ENCODE measurements at places on chromosomes 11 and 22.

DNA sequence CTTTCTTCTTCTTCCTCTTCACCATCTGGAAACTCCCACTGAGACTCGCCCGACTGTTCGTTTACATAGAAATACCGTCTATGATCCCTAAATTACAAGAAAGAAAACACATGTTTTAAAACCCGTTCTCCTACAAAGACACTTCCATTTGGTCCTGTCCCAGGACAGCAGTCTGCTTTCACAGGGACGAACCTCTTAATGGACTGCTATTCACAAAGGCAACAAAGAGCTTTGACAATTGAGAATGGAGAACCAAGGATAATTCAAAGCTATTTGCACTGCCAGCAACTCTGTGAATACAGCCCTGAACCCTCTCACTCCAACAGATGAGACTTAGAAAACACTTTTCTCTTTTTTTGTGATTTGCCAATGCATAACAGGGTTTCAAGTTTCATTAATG, 16.3 kb upstream of the AGBL2 start:
- DNase-seq = no peak

DNA sequence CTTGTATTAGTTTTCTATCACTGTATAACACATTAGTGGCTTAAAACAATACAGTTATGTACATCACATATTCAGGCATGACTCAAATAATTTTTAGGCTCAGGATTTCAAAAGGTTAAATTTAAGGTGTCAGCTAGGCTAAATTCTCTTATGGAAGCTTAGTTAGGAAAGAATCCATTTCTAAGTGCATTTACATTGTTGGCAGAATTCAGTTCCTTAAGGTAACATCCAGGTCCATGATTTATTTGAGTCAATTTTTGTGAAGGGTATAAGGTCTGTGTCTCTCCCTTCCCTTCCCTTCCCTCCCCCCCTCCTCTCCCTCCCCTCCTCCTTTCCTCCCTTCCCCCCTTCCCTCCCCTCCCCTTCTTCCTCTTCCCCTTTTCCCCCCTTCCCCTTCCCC, 399.0 kb upstream of the CNTN5 start:
- DNase-seq = no peak

DNA sequence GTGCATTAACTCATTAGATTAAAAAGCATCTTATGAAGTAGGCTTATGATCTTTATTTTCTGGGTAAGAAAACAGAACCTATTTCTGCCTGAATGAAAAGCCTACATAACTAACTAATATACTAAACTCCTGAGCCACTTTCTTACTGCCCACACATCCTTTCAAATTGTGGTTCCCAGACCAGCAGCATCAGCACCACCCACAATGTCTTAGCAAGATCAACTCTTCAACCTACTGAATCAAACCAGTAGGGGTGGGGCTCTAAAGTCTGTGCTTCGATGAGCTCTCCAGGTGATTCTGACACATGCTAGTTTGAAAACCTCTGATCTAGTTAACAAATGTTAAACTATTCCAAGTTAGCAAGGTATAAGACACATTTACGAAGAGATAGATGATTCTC, 462.4 kb downstream of the DLG2 start:
- no peak for DNase-seq

- no peak for DNase-seq
Observed at GRCh38 chr11:128359515-128359914, 227.8 kb downstream of the ETS1 start.

DNA sequence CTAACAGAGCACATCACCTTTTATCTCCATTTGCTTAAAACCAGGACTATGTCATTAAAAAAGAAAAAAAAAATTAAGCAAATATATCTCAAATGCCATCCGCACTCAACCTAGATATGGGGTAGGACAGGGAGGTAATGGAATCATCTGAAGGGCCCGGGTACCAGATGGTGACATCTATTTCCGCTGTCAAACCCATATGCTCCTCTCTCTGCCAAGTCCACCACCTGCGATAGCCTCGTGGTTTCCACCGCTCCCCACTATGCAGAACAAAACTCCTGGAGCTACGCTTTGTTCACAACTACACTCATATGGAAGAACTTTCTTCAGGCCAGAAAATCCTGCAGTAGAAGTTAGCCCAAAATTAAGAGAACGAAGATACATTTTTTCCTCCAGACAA, 31.4 kb downstream of the FEZ1 start:
- no peak for DNase-seq

DNA sequence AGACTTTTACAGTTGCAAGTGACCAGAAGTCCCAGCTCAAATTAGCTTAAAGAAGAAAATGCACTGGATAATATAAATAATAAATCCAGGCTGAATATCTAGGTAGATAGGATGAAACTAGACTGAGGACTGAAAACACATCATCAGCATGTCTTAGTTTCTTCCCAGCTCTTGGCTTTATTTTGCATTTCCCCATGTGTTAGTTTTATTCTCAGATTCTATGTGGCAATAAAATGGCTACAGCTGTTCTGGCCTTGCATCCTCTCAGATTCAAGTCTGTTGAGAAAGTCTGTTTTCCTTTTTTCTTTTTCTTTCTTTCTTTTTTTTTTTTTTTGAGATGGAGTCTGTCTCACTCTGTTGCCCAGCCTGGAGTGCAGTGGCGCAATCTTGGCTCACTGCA, 22.6 kb upstream of the CAT start:
- no peak for DNase-seq

GRCh38 chr22:39456522-39457197, at the start of gene MGAT3:
Gene MGAT3 (plus strand): TSS chr22:39457012. CDS start chr22:39487348, 30,336 bp downstream.
- no peak for DNase-seq

GRCh38 chr22:30297276-30297990, 8.1 kb upstream of the CASTOR1 start:
- no peak for DNase-seq

DNA sequence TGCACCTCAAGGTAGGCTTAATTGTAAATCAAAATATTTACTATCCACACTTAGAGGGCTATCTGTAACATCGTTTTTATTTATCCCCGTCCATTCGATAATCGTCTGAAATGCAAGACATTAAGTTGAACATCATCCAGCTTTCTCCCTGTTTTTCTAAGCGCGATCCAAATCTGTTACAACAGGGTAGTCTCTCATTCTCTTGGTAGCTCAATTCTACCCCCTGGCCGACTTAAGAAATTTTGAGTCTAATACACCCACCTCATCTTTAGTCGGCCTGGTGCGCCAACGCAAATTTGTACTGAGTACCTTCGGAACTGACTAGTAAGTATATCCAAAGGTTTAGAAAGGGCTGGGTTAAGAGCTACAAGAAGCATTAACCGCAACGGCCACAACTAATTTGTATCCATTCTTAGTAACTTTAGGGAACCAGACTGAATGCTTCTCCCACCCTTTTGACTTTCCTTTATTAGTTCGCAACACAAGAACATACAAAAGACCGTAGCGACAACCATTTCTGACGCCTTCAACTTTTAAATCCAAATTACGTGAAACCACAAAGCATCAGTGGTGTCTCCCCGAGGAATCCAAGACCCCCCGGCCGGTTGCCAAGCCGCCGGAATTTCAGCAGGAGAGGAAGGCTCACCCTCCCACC, 1.0 kb upstream of the ZNF143 start:
- DNase-seq = peak; percentile 4

DNA sequence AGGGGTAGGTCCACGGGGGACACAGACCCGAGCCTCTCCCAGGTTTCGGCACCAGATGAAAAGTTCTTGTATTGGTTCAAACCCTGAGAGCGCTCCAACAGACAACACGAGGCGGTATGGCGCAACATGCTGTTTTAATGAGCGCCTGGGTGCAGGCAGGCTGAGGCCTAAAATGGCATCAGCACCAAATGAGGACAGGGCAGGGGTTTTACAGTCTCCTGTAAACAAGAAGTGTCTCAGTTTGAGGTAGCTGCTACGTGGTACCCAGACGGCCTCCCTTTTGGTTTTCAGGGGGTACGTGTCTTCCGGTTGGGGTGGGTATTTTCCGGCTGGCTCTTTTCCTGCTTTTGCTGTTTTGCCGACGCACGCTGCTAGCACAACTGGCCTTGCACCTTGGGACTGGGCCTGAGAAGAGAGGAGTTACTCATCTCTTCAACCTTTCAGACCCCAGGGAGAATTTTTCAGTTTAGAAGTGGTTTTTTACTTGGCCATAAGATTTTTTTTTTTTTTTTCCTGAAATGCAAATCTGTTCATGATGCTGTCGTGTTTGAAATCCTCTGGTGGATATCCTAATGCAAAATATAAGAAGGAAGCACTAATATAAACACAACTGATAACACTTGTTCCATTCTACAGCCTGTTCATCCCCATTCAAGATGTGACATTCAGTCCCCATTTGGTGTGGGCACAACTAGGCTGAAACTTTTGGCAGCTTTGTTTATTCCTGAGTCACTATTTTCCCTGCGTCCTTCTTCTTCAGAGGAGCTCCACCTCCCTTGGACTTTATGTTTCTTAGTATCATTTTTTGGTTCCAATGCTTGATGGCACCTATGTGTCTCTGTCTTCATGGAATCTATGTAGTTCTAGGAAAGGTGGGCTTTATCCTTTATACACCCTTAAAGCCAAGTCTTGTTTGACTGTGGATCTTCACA, 6.5 kb downstream of the PPFIBP2 start:
- DNase-seq = no peak

GRCh38 chr22:23130697-23131096, 11.1 kb downstream of the RSPH14 start:
- no peak for DNase-seq

DNA sequence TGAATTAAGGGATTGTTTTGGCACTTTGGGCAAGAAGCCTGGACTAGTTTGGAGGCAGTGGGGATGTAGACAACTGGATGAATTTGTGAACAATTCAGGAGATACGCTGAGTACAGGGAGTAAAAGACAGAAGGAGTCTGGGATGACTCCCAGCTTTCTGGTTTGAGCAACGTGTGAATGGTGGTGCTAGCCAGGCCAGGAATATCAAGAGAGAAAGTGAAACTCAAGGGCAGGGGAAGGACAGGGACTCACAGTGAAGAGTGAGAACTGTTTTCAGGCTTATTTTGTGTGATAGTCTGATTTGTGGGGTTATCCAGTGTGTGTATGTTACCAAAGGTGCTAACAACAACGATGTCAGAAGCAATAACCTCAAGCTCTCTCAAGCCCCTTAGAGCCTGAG, 15.9 kb downstream of the CHRM1 start:
- DNase-seq = no peak

DNA sequence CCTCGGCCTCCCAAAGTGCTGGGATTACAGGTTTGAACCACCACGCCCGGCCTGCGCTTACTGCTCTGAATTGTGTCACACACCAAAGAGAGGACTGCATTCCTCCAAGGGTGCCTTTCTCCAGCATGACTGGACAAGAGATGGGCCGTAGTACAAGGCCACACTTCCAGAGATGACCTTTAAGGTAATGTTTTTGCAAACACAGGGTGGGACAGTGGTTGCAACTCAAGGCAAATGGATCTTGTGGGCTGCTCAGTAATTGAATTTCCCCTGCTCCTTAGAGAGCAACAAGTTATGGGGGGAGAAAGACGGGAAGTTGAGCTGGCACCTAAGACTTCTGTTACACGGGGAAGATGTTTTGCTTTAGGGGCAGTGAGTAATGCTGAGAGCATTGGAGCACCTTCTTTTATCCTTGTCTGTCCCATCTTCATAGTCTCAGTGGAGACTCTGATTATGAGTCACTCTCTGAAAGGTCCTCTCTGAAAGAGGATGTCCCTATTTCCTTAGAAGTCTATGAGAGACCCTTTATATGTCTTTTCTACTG, 66.3 kb downstream of the C11orf91 start:
- DNase-seq = no peak

DNA sequence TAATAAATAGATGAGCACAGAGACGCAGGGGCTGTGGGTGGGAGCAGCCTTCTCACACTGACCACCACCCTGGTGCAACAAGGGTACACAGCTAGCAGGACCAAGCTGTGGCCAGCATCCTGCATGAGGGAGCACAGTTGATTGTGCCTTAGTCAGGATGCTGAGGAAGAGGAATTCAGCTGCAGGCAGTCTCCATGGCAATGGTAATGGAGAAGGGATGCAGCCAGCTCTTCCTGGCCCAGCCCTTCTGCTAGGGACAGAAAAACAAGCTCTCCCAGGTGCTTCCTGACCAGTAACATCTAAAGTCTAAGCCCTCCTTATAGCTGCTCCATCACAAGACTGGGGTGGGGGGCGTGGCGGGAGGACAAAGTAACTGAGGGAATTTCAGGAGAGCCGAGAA, 363.5 kb downstream of the BUD13 start:
- no peak for DNase-seq

GRCh38 chr11:121237686-121238658, 54.6 kb upstream of the SC5D start:
- no peak for DNase-seq

DNA sequence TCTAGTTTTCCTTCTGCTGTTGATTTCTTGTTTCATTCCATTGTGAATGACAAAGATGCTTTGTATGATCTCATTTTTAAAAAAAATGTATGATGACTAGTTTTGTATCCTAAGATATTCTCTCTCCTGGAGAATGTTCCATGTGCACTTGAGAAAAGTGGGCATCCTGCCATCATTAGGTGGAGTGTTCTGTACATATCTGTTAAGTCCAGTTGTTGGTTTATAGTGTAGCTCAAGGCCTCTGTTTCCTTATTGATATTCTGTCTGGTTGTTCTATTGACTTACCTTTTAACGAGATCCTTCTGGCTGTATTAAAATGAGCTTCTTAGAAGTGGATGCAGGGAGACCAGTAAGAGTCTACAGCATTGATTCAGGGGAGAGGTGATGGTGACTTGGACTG, 35.2 kb downstream of the SGSM1 start:
- no peak for DNase-seq

- DNase-seq = no peak
Observed at GRCh38 chr11:11659567-11660362, 38.0 kb upstream of the GALNT18 start.

GRCh38 chr11:66339162-66339675, 3.0 kb upstream of the RIN1 start:
- no peak for DNase-seq

DNA sequence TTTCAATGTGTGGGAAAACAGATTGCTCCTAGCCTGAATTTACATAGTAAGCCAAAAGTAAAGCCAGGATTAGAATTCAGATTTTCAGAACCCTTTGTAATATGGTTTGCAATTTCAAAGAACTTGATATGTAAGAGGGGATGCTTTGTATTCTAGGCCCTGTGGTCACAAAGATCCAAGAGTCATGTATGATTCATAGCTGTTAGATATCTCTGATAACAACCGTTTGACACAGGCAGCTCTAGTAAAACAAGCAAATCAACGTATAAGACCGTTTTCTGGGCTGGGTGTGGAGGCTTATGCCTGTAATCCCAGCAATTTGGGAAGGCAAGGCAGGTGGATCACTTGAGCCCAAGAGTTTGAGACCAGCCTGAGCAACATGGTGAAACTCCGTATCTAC, 79.6 kb downstream of the EMSY start:
- no peak for DNase-seq

DNA sequence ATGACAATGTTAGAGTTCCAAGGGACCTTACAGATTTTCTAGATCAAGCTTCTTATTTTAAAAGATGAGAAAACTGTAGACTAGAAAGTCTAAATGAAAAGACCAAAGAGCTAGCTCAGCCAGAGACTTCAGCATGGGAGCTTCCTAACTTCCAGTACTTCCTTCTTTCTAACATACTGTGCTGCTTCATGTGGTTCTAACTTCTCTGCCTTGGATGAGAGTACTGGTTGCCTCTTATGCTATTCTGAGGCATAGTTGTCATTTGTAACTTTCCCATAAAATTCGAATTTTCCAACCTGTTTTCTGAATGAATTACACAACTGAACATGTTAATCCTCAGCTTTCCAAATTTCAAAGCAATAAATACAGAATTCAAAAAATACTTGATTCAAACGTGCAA, 1.8 kb downstream of the MTMR2 start:
- no peak for DNase-seq

GRCh38 chr22:37164505-37164887, 14.8 kb upstream of the IL2RB start:
- DNase-seq = no peak

- DNase-seq = no peak
Observed at GRCh38 chr11:122709039-122709760, 53.7 kb downstream of the UBASH3B start.
